ENCODE measurements at places on chromosomes 12 and 14. TPM values are rescaled to one million over a fixed set of nuclear protein-coding genes. Genes with fewer than 3 reads are reported as not detected.

The TSPAN19 gene
- total RNA-seq: 0.15 TPM

The MIPOL1 gene
- 18.3 TPM for total RNA-seq

The MYO1H gene
- not detected for total RNA-seq

DNA sequence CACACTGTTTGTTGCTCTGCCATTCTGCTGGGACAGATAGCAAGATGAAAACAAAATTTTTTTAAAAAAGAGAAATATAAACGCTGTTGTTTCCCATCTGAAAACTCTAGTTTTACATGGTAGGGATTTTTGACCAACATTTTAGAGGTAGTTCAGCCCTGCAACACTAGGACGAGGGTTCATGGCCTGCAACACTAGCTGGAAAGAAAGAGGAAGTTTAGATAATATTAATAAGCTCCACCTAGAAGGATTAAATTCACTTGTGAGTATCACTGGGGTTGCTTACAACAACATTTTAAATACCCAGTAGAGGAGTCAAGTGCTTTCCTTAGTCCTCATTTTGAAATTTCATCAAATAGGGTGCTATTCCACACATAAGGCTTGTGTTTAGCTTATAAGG, 68.2 kb downstream of the SRGAP1 start:
- DNase-seq: no peak

GRCh38 chr12:55965941-55966407, at the start of gene PMEL:
Gene PMEL (minus strand): TSS chr12:55966042. CDS start chr12:55966011, 31 bp downstream.
- no peak for DNase-seq

DNA sequence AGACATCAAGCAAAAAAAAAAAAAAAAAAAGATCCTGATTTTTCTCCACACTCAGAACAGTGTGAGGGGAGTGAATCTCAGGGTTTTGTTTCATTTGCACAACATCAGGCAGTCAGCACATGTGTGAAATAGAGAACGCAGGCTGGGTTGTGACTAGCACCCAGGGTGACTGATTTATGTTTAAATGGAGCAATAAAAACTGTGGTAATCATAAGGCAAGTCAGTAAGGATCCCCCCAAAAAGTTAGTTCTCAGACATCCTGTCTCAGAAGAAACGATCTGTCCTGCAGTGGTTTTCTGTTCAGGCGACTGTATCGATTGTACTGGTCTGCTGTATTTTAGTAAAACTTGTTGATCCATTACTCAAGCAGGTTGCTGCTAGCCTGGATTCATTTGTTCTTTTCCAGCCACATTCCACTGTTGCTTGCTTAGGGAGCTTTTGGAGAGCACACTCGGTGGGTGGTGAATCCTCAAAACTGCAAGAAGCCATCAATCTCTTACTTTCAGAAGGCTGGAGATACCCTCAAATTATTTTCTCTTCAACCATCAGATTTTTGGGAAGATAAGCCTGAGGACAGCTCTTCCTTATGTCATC, 107.1 kb downstream of the DACT1 start:
- no peak for DNase-seq

- DNase-seq: no peak
These were observed 24.1 kb downstream of the NTN4 start for GRCh38 chr12:95766356-95767019.

GRCh38 chr12:4106621-4107020, 166.9 kb upstream of the CCND2 start:
- DNase-seq: no peak

- peak; percentile 53 for DNase-seq
These were observed 379.8 kb downstream of the DPF3 start for GRCh38 chr14:72513965-72514659.
